ENCODE measurements at places on chromosomes 4 and X.

- DNase-seq: no peak
These were observed 177.8 kb downstream of the NPFFR2 start for GRCh38 chr4:72209600-72209999.

- DNase-seq: no peak
These were observed 172.9 kb downstream of the PTTG2 start for GRCh38 chr4:38132843-38133662.

DNA sequence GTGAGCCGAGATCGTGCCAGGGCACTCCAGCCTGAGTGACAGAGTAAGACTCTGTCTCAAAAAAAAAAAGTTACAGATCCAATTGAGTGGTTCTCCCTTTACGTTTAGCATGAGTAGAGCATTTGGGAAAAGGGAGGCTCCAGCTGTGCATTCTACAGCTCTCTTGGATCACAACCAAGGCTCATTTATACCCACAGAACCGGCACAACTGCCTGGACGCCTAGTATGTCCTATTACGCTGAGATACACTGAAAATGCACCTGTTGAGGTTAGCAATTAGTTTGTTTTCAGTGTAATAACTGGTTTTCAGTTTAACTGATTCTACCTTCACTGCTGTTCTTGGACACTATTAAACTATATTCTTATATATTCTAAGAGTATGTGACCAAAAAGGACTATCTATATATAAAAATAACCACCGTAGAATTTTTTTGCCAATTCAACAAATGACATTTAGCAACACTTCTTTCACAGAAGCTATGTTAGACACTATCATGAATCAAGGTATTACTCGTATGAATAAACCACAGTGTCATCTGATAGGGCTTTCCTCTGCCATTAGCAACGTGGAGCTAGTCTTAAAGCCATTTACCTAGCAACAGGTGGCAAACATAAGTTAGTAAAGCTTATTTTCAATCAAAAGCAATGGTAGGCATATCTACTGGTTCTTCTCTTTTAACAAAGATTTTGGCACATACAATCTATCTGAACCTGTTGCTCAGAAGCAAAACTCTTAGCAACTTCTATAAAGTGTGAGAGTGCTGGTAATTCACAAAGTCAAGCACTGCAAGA lies 3.6 kb downstream of the OTUD4 start:
- no peak for DNase-seq

DNA sequence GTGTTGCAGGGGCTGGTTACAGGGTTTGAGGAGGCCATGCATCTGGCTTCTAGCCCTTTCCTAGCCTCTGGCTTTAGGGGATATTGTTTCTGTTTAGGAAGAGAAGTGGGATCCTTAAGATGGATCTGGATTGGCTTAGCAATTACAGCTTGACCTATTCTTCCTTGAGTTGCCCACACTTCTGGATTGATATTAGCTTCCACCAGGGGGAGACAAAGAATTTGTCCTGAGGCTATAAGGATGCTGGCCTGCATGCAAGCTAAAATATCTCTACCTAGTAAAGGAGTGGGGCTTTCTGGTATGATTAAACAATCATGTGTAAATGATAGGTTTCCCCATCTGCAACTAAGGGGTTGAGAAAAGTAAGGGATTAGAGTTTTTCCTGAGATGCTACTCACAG lies 117.2 kb downstream of the TEX13C start:
- no peak for DNase-seq

DNA sequence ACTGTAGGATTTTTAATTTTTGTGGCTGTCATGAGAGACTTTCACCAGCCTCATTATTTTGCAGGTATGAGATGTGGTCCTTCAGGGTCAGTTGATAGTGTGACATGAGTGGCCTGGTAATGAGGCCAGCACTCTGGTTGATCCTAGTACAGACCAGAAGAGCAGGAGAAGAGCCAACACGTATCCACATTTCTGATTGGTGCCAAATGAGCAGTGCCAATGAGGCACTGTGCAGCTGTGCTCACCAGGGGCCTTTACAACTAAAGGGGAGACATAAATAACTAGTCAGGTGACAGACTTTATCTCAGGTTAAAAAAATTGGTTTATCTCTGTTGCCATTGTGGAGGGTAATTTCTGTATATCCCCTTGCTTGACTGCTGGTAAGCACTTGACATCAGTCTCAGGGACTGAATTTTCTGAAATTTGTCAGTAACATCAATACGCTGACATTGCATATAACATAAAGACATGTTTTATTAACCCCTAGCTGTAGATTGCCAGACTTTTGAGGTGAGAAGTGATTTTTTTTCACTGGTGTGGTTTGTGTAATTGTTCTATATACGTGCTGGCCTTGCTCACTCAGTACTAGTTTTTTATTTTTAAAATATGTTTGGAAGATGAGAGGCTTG lies 101.2 kb downstream of the AFF1 start:
- no peak for DNase-seq

DNA sequence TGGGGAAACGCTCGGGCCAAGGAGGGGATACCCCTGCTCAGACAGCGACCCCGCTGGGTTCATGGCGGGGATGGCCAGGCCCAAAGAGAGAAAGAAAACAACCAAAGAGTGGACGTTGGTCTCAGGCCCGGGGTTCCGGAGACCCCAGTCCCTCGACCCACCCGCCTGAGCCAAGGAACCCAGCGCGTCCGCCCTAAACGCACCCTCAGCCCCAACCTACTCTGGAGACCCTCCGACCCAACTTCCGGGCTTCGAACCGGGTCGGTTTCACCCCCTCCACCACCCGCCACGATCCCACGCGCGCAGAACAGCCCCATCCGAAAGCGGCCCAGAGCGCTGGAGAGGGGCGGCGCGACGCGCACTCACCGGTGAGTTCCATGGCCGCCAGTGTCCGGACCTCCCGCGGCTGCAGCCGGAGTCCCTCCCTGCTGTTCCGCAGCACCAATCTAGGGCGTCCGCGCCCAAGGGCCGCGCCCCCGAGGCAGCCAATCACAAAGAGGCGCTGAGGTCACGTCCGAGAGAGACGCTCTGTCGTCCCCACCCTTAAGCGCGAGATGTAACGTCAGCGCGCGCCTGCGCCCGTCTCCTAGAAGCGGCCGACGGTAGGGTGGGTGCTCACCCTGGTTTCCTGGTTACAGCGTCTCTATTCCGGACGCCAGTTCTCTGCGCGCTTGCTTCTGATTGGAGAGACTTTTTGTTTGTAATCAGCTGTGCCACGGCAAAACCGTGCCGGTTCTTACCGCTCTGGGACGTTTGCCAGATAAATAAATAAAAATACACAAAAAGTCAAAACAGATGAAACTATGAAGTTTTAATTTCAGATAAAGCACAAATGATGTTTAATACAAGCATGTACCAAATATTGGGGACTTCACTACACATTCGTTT lies at the start of gene PIGA:
Gene PIGA (minus strand): TSS at position 389 of the 888 bp plus-strand sequence. CDS start 3,593 bp downstream, outside the sequence.
- peak; percentile 94 for DNase-seq

- no peak for DNase-seq
These were observed 77.6 kb downstream of the PDE5A start for GRCh38 chr4:119550857-119551532.

- no peak for DNase-seq
These were observed 94.3 kb downstream of the HDAC8 start for GRCh38 chrX:72478351-72478750.

GRCh38 chr4:158203436-158203835 lies 6.8 kb upstream of the TMEM144 start:
- DNase-seq: no peak

DNA sequence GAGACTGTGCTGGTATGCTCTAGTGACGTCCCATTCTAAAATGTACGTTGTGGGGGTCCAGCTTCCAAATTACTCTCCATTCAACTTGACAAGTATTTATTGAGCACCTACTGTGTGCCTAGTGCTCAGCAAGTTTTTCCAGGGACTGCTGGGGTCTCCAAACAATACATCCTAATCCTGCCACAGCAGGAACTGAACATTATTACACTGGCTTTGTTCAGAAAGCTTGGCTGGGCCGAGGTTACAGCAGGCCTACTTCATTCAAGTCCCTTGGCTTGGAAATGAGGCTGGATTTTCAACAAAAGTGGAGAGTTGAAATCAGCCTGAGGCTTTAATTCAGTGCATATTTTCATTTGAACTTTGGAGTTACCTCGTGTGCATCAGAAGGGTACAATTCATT lies 78.0 kb downstream of the GUCY2F start:
- no peak for DNase-seq

GRCh38 chr4:165877286-165877685 lies 4.2 kb downstream of the TLL1 start:
- DNase-seq: no peak

DNA sequence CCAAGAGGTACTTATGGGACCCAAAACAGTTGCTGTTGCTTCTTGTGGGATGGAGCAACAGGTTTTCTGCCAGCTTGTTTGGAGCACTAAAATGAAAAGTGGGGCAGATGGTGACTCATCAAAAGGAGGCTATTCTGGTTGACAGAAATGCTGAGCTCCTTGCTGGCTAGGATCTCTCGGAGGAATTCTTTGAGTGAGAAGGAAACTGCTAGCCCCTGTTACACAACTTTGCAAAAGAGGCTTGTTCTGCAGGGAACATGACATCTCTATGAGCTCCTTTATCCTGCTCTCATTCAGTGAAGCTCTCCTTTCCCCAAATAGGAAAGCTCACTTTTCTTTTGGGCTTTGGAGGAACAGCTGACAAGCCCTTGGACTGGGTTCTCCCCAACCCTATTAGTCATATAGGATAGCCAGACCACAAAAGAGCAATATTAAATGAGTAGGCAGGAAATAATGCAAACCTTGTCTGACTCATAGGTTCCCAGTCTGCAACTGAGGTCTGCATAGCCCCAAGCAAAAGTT lies 108.3 kb downstream of the CDS1 start:
- no peak for DNase-seq

- DNase-seq: no peak
These were observed 93.2 kb upstream of the DIAPH2 start for GRCh38 chrX:96591421-96591820.

GRCh38 chr4:183144787-183145186 lies 45.7 kb downstream of the WWC2 start:
- no peak for DNase-seq

GRCh38 chrX:39755143-39756032 lies 342.4 kb downstream of the BCOR start:
- DNase-seq: no peak

GRCh38 chr4:177118596-177118995 lies 191.1 kb upstream of the NEIL3 start:
- DNase-seq: no peak

All from activated CD4-positive, alpha-beta memory T cell treated with anti-CD3 and anti-CD28 coated beads for 36 hours (primary cell).